ENCODE measurements at places on chromosomes 7 and 10.
A peak's percentile ranks its signal among the peaks of the same experiment; 100 is the strongest.

DNA sequence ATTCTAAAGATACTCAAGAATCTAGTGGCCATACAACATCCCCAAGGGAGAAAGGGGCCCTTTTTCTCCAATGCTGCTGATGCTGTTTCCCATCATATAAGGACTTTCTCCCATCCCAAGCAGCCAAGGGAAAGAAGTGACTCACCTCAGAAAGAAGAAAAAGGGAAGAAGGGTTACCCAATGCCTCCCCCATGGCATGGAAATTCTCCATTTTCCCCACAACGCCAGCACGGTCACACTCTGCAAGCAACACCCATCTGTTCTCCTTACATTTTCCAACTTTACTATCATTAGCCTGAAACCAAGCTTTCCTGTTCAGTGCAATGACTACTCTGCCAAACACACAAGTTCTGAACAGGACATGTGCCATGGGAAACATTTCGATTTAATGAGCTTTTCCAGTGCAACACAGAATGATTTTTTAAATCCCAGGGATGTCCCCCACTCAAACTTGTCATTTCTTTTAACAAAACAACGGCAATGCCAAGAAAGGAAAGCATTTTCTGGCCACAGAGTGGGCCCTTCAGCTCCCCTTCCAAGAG lies 67.9 kb downstream of the PTPRN2 start:
- no peak for DNase-seq

GRCh38 chr10:5627486-5628044 lies 38.8 kb downstream of the ASB13 start:
- DNase-seq, result no peak

DNA sequence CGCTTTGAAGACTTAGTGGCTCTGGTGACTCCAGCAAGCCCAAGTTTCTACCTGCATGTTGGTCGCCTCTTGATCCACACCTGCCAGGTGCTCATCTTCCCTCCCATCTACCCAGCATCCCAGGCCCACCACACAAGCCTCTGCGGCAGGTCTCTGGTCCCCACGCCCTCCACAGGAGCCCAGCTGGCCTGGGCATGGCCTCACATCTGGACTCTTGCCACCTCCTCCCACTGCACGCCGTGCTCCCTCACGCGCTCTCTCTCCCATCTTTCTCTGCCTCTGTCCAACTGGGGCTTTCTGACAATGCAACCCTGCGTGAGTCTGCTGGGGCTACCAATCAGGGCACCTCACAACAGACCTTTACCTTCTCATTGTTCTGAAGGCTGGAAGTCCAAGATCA lies 50.2 kb upstream of the FGFR2 start:
- DNase-seq, result peak; percentile 48

GRCh38 chr7:158446281-158446680 lies 141.3 kb downstream of the PTPRN2 start:
- no peak for DNase-seq

Measured in C1 segment of cervical spinal cord (tissue), 14 donors.